Activated CD4-positive, alpha-beta T cell treated with anti-CD3 and anti-CD28 coated beads, Interleukin-2, amount 50 U/mL, for 48 hours (primary cell): ENCODE measurements at places on chromosomes 2 and 18.

DNA sequence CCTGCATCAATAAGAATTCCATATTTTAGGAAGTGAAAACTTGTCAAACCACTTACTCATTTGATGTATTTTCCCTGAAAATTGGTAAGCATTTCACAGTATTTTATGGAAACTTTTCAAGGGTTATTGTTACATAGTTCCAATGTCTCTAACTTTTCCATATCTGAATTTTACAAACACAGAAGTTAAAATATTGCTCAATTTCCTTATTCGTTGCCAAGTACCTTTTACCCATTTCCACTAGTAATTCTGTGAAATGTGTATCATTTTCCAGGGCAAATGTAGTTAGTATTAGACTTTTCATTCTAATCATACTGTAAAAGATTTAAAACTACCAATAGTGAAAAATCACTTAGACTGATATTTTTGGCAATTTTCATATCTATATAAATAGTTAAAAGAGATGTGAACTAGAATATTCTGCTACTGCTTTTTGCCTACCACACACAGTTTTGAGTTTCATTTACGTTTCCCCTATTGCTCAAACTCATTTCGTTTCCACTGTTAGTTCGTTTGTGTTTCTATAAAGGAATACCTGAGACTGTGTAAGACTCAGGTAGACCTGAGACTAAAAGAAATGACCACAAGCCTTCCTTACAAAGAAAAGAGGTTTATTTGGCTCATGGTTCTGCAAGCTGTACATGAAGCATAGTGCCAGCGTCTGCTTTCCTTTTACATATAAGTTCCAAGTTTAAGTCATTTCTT, 86.3 kb downstream of the PMS1 start:
- DNase-seq = no peak

GRCh38 chr2:133819906-133820305, 251.6 kb upstream of the NCKAP5 start:
- DNase-seq = no peak

GRCh38 chr18:56380685-56381084, 257.7 kb downstream of the TXNL1 start:
- no peak for DNase-seq

GRCh38 chr2:184859187-184859586, 260.9 kb downstream of the ZNF804A start:
- DNase-seq = no peak

DNA sequence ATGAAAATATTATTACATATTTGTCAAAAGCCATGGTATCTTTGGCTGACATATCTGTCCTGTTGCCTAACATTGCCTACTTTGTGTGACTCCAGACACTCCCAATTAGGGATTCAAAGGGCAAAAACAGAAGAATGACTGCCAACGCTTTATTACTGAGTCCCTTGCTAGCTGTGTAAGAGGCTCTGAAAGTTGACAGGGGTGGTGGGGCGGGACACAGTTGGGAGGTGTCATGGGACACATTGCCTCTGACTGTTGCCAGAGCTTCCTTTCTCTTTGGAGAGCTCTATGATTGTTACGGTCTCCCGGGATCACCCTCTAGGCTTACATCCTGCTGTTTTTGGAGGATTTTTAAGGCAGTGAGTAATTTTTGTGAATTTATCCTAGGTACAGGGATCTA, 249.6 kb upstream of the ACVR2A start:
- DNase-seq = no peak

DNA sequence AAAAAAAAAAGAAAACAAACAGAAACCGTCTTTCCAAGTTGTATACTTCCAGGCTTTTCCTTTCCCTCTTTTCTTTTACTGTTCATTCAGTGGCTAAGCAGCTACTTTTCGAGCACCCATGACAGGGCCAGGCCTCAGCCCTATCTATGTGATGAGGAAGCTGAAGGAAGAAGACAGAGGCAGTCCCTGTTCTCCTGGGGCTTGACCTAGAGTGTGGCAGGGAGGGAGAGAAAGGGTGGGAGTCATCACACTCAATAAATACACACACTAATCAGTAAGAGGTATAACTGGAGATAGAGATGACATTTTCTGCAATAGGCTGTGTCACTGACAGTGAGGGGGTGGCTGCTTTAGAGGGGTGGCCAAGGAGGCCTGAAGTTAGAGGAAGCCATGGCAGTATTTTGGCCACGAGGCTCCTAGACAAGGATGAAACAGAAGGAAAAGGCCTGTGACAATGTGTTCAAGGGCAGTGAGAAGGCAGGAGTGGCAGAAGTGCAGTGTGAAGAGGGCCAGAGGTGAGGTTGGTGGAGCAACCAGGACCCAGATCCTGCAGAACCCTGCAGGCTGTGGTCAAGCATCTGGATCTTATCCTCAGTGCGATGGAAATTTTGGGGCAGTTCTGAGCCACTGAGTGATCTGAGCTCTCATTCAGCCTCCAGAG, 131.8 kb upstream of the TTC39C start:
- no peak for DNase-seq

GRCh38 chr2:120686511-120687168, 49.0 kb upstream of the GLI2 start:
- DNase-seq = peak; percentile 11

DNA sequence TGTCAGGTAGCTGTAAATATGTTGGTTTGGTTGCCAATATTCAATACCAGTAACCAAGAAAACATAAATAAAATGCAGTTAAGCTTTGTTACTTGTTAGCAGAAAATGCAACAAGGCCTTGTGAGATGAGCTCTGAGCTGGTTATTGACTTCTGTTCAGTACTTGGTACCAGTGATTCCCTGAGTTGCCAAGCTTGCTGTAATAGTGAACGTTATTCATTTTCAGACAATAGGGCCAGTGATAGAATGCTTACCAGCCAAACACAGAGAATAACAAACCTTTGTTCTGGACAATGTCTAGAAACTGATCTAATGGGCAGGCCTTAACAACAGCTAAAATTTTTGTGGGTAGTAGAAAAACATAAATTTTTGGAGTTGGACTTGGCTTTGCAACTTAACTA, 29.5 kb downstream of the RASGRP3 start:
- DNase-seq = no peak
